ENCODE measurements at places on chromosomes 6 and 20.

DNA sequence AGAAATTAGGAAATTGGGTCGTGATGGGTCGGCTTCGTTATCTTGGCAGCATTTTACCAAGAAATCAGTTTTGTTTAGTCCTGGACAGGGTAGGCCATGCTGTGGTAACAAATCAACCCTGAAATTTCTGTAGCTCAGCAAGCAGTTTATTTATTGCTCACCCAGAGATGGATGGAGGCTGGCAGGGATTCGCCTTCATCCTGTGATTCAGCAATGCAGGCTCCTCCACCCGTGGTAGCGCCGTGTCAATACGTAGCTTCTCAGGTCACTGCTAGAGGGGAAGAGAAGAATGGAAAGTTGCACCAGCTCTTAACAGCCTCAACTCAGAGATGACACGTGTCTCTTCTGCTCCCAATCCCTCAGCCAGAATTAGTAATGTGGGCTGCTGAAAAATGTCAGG lies 157.0 kb upstream of the SGK1 start:
- DNase-seq = no peak

DNA sequence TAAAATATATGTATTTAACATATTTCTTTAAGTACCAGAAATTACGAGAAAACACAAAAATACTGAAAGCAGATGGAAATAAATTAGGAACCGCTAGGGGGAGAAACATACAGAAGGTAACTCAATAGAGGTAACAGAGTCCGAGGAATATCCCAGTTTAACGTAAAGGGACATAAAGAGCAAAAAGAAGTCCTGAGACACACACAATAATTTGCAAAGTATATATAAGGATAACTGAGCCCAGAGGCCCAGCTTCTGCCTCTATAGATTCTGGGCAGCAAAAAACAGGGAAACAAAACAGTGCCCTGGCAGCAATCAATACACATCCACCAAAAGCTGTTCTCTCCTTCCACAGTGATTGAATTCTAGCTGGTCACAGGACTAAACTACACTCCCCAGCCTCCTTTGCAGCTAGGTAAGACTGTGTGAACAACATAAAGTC lies 15.1 kb downstream of the TBC1D32 start:
- DNase-seq = no peak

- DNase-seq = no peak
Measured at GRCh38 chr20:49345524-49345923, 67.7 kb upstream of the ZNFX1 start.

GRCh38 chr6:15431762-15432483 lies 186.1 kb downstream of the JARID2 start:
- DNase-seq = no peak

All from stimulated activated CD8-positive, alpha-beta memory T cell treated with anti-CD3 and anti-CD28 coated beads, Interleukin-4, amount 100 ng/mL, for 48 hours (primary cell).